ENCODE measurements at places on chromosomes 5 and 9.

DNA sequence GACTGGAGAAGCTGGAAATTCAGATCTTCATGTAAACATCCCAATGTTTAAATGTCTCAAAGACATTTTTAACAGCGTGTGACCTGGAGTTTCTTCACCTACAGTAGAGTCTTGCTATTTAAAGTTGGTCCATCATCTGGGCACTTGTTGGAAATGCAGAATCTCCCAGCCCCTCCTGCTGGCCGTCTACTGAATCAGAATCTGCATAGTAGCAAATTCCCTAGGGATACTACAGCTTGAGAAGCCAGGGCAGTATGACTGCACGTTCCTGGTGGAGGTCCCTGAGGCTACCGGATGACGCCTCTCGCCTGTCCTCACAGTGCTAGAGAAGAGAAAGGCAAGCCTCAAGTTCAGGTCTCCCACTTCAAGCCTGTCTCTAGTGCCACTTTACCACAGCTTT is 15.7 kb downstream of the SAP30L start:
- DNase-seq = no peak

GRCh38 chr5:134426361-134426760 is 14.7 kb upstream of the CDKN2AIPNL start:
- DNase-seq = no peak

DNA sequence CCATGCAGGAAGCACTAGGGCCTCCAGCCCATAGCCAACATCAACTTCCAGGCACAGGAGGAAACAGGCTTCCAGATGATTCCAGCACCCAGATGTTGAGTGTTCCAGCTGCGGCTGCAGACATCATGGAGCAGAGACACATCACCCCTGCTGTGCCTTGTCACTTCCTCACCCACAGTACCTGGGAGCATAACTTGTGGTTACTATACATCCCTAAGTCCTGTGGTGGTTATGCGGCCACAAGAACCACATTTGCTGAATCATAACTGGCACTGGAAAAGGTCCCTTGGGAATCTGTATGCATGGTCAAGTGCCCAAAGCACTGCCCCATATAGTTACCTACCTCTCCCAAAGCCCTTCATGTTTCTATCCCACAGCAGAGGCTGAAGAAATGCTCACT is 56.6 kb downstream of the WHRN start:
- DNase-seq = no peak

GRCh38 chr5:178602752-178603151 is 12.6 kb upstream of the COL23A1 start:
- no peak for DNase-seq

DNA sequence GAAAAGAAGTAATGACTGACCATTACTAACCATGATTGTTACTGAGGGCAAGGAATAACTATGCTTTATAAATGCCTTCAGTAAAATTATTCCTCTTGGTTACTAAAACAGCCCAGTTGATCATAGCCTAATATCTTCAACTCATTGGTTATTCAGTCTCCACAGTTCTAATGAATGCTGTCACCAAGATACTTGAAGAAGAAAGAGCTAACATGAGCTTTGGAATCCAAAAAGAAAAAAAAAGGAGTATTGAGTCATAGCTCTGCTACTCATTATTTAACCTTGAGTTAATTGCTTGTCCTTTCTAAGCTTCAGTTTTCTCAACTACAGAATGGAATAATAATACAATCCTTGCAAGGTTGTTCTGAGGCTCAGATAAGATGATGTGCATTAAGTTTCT is 187.7 kb downstream of the BRINP1 start:
- DNase-seq = no peak

- DNase-seq = no peak
Observed at GRCh38 chr9:98254228-98255060, 1.0 kb downstream of the TBC1D2 start.

- no peak for DNase-seq
Observed at GRCh38 chr9:129140397-129141065, 29.3 kb downstream of the PTPA start.

DNA sequence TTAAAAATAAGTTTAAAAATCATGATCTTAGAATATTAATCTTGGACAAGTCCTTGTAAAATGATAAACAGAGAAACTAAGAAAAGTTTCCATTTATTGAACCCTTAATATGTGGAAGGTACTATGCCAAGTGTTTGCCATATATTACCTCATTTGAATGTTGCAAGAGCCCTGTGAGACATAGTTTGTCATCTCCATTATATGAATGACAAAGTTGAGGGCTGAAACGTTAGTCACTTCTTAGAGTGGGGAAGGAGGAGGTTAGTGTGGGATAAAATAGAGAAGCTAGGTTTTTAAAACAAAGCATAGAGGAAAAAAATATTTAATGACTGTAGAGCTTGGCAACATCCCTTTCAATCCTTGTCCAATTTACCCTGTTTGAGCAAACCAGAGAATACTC is 2.0 kb downstream of the TNC start:
- no peak for DNase-seq

DNA sequence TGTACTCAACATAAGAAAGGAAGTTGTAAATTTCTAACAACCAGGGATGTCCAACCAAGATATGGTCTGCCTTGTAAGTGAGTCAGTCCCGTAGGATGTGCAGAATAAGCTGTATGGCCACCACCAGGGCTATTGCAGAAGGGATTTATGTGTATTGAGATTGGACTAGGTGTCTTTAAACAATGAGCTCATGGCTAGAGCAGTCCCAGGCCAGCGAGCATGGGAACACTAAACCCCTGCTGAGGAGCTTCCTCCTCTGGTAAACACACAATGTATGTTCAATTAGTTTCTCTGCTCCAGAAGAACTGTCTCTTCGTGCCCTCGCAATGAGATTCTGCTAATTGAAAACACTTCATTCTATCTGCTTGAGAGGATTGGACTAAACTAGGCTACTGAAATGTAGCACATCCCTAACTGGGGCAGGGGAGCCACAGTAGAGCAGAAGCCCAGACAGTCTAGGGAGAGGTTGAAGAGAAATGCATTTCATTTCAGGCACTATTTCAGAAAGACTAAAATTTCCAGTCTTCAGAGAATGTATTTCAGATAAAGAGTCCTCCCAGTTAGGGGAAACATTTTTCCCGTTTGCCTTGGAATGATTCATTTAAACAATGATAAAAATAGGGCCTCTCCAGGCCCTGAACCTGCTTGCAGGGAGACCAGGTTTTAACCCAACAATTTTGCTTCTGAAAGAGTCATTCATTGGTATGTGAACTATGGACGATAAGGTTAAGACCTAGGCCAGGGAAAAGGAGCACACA is 154.7 kb downstream of the FAM114A2 start:
- DNase-seq = no peak

- DNase-seq = no peak
Observed at GRCh38 chr5:15571081-15571480, 71.1 kb downstream of the FBXL7 start.

- no peak for DNase-seq
Observed at GRCh38 chr5:174532455-174533453, 191.6 kb upstream of the MSX2 start.

DNA sequence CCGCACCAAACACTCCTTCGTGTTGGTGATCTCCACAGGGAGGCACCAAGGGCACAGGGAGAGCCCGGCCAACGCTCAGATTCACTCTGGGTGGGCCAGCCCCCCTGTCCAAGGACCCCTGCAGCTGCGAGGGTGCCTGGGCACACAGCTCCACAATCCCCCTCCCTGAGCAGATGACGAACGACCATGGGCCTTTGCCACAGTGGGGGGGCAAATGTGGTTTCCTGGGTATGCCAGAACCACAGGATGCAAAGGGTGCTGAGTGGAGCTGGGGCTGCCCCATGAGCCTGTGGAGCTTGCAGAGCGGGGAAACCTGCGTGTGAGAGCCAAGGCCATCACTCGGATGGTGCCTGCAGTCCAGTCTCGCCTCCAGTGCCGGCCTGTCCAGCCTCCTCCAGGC is 31.0 kb downstream of the LPCAT1 start:
- DNase-seq = no peak

GRCh38 chr5:151048526-151048925 is 28.1 kb downstream of the GPX3 start:
- no peak for DNase-seq

GRCh38 chr9:16918920-16919319 is 48.5 kb upstream of the BNC2 start:
- DNase-seq = no peak

- DNase-seq = no peak
Observed at GRCh38 chr9:16278326-16278999, 592.0 kb downstream of the BNC2 start.

- no peak for DNase-seq
Observed at GRCh38 chr5:173331287-173331686, 3.1 kb upstream of the STC2 start.

- no peak for DNase-seq
Observed at GRCh38 chr5:160251406-160252155, 22.3 kb downstream of the FABP6 start.

DNA sequence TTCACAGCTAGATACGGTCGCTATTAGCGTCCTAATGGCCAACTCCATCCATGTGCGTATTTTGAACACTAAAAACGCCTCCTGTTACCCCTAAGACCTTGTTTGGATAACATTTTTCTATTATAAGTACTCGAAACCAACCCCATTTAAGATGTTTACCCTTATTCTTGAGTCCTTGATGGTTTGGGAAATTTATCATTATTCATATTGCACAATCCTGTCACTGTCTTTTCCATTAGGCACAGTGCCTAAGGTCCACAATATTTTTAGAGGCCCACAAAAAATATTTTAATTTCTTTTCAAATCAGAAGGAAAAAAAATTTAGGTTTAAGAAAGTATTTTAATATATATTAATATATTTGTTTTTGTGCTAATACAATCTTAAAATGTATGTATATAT is 1.3 kb upstream of the LIFR start:
- no peak for DNase-seq

- DNase-seq = peak; percentile 73
Observed at GRCh38 chr5:170632985-170633234, 129.1 kb downstream of the KCNIP1 start.

GRCh38 chr5:155259648-155260047 is 246.1 kb downstream of the KIF4B start:
- DNase-seq = no peak

DNA sequence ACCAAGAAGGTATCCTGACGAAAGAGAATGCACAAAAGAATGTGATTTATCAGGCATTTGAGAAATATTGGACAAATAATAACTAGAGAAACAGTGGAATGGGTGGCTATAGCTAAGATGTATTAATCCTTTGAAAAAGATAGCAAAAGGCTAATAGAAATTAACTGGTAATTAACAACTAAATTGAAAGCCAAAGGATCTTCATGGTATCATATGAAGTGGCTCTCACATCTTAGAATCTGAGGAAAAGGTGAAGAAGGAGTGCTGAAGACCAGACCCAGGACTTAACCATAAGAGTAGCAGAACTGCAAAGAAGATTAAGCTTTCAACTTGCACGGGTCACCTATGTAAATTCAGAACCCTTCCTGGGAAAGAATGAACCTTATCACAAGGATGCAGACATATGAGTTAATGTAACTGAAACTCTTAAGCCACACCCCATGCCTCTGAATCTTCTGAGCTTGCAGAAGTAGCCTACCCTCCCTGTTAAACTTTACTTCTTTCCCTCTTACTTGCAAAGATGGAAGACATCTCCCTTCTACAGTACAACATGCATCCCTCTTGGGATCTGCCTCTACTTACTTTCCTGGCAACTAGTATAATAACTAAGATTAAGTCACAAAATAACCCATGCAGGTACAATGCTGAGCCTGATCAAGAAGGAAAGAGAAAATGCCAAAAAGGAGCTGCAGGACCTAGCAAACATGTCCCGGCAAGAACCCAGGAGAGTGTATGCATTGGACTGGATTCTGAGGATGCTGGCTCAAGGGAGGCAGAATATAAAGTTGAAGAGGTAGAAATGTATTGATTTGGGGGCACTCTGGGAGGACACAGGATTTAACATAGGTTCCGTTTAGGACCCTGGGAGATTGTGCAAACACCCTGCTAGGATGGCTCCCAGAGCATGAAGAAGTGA is 395.5 kb upstream of the SLC30A5 start:
- DNase-seq = no peak

DNA sequence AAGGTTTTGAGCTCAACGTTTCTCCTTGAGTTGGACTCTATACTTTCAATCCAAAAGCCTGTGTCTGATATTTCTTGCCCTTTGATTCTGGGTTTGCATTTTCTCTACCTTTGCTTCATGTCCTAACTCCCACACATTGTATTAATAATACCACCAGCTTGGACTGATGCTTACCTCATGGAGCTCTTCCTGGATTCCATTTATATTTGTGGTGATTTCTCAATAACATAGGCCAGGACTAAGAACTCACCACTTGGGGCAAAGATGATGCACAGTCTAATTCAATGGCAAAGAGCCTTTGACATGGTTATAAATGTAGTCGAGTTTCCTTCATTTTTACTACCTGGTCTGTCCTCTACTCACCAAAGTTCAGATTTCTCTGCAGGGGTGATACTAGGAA is 27.5 kb upstream of the EFNA5 start:
- no peak for DNase-seq

DNA sequence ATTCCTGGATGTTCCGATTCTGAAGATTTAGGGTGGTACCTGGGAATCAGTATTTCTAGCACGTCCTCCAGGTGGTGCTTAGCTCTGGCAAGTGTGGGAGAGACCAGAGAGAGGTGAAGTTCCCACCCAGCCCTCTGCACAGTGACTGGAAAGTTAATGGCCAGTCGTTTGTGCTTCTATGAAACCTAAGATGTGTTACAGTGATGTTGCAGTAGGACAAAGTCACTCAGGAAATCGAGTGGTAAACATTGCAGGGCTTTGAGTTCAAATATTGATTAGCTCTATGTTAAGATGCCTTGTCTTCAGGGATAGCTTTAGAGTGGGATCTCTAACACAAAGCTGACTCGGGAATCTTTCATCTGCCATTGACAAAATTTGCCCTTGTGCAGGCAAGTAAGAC is 55.6 kb downstream of the PIK3R1 start:
- no peak for DNase-seq

- no peak for DNase-seq
Observed at GRCh38 chr9:138071292-138071691, 193.7 kb downstream of the CACNA1B start.

DNA sequence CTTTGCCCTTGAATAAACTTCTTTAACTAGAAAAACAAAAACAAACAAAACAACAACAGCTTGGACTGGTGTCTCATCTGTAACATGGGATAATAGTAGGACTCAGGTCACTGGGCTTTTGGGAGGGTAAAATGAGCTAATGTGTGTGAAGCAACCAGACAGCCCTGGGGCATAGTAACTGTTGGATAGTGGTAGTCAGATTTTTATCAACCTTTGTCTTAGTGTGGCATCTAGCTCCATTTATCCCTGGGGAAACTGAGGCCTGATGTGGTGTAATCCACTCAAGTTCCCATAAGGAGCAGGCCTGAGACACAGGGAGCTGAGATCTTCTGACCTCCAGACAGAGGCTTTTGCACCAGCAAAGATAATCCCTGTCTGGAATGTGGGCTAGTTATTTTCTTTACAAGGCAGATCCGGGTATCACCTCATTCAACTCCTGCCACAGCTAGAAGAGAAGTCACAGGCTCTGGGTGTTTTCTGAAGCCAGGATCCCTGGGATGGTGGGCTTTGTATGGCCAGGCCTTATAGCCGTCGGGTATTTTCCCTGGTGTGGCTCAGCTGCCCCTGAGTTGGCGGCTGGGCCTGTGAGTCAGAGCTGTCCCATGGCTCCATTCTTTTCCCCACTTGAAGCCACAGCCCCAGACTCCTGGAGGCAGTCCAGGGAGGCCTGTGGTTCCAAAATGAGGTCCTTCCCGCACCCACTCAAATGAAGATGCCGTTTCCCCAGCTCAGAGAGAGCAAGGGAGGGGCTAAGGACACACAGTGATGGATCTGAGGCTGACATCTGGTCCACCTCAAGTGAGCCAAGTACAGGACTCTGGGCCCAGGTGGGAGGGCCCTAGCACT is 26.1 kb upstream of the CSF1R start:
- peak; percentile 48 for DNase-seq

GRCh38 chr5:89241186-89241585 is 358.2 kb upstream of the MEF2C start:
- DNase-seq = no peak
